GM13976 (cell line): ENCODE measurements at places on chromosomes 1 and 21.

DNA sequence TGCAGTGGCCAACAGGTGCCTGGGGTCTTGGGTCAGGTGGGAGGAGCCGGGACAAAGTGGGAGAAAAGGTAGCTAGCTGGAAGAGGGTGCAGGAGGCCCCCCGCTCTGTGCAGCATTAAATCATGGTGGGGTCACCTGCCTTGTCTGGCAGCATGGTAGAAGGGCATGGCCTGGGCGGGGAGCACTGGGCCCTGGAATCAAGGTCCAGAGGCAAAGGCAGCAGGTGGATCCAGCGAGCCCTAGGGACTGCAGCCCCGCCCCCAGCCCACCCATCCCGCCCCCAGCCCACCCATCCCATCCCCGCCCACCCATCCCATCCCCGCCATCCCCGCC is 16.7 kb upstream of the TTLL10 start:
- DNase-seq = no peak

DNA sequence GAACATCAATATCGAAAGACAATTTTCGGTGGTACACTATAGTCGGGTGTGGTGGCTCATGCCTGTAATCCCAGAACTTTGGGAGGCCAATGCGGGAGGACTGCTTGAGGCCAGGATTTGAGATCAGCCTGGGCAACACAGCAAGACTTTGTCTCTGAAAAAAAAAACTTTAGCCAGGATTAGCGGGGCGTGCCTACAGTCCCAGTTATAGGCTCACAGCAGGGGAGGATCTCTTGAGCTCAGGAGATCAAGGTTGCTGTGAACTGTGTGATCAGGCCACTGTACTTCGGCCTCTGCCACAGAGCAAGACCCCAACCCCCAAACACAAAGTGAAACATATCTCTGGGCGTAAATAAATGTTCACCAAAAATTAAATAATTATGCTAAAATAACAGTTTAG is 1.6 kb downstream of the TADA1 start:
- DNase-seq = no peak

GRCh38 chr1:5972198-5972520 is 20.1 kb downstream of the NPHP4 start:
- DNase-seq = no peak

DNA sequence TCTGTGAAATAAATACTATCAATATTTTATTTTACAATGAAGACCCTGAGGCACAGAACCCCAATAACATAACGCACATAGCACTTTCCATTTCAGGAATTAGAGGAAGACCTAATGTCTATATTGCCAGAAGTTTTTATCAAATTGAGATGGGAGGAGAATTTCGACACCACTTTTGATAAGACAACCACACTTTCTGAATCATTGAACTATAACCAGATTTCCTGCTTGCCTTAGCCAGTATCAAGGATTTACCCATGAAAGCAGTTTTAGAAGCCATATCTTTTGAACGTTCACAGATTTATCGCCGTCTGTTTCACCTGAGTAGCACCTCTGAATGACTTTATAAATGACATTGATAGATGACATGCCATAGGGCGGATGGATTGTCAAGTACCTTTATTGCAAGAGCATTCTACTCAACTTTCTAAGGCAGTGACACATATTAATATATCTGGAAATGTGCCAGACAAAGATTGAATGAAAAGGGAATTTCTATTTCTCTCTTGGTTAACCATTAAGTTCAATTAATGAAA is 768.4 kb downstream of the LTN1 start:
- no peak for DNase-seq

- no peak for DNase-seq
Measured at GRCh38 chr1:109529881-109530456, 9.7 kb upstream of the GPR61 start.

GRCh38 chr1:116987256-116987555 is 14.4 kb upstream of the CD101 start:
- DNase-seq = no peak

DNA sequence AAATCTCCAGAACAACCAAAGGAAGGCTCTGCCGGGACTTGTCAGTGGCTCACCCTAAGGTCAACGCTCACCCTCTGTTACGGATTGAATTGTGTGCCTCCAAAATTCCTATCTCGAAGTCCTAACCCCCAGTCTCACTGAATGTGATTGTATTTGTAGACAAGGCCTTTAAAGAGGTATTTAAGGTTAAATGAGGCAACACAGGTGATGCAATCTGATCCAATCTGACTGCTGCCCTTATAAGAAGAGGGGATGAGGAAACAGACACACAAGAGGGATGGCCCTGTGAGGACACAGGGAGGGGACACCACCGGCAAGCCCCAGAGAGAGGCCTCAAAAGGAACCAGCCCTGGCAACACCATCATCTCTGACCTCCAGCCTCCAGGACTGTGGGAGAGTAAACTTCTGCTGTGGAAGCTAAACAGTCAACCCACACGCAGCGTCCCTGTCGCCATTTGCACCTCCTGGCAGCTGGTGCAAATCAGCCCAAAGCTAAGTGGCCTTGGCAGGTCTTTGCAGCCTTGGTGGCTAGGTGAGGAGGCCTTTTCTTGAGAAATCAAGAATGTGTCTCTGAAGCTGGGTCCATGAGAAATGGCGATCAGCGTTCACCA is 24.2 kb downstream of the UBASH3A start:
- no peak for DNase-seq

- no peak for DNase-seq
Measured at GRCh38 chr21:46636550-46637285, 1.2 kb downstream of the PRMT2 start.

- no peak for DNase-seq
Measured at GRCh38 chr1:55987491-55988249, 591.7 kb downstream of the PLPP3 start.

DNA sequence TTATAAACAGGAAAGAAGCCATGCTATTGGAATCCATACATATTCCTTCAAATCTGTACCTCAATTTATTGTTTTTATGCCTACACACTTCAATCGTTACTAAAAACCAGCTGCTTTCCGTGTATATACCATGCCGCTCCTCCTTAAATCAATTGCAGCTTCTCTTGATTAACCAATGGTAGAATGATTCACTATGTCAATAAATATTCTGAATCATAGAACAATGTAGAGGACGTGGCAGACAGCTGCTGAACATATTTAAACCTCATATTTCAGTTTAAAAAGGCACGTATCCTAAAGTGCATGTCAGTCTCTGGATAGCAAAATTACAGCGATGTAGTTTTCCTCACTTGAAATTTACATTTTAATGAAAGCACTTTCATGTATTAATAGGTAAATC is 100.4 kb downstream of the MRPL39 start:
- DNase-seq = no peak

DNA sequence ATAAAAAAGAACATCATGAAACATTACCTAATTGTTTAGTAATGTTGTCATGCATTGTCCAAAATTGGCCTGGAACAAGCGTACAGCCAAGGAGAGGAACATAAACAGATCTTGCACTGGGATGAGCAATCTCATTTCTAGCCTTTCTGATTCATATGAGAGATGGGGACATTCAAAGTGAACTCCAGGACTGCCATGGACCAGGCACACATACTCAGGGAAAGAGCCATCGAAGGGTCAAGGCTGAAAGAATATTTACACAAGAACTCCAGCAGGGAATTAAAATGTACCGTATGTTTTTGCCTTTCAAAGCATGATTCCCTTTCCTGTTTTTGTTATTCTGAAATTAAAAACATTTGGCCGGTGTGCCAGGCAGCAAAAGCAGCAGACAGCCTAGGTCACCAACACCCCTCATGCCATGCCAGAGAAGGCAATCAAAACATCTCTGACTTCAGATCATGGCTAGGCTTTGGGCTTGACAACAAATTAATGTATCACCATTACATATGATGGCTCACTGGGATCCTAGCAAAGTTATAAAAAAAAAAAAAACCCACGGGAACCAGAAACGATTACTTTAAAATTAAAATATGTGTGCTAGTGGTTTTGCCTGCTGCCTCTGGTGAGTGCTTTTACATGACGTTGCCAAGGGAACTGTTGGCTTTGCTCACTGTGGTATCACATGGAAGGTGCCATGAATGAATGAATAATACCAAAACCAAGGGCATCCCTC is 159.8 kb downstream of the TGFBR3 start:
- no peak for DNase-seq

- no peak for DNase-seq
Measured at GRCh38 chr1:183236158-183236725, 50.2 kb downstream of the LAMC2 start.

- DNase-seq = no peak
Measured at GRCh38 chr1:73862355-73862754, 335.6 kb downstream of the LRRIQ3 start.

- no peak for DNase-seq
Measured at GRCh38 chr21:29102791-29103257, 27.6 kb upstream of the MAP3K7CL start.

DNA sequence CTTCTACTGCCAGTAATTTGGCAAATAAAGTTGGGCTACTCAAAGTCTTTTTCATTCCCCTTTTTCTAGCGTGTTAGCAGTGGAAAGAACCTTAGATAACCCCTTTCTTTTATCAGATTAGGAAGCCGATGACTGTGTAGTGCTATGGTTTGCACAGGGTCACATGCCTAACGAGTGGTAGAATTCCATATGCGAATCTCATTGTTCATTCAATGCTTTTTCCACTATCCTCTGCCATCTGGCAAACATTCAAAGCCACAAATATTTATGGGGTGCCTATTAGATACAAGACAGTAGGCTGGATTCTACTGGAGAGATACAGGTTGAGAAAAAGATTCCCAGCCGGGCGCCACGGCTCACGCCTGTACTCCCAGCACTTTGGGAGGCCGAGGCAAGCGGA is 14.9 kb upstream of the IER5 start:
- no peak for DNase-seq

GRCh38 chr21:40795313-40795712 is 51.6 kb downstream of the DSCAM start:
- no peak for DNase-seq

DNA sequence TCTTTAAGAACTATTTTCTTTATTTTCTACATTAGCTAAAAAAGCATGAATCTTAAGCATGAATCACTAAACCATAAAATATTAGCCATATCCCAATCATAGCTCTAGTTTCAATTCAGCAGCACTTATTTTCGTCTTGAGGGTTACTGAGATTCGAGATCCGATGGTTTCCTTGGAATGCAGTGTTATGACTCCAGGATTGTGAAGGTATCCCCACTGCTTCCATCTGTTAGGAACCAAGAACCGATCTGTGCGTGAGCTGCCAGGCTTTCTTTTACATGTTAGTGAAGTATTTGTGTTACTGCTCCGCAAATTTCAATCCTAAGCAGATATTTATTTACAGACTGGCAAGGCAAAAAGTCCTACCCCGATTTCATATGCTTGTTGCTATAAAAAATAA is 18.8 kb downstream of the TNFRSF9 start:
- DNase-seq = no peak

DNA sequence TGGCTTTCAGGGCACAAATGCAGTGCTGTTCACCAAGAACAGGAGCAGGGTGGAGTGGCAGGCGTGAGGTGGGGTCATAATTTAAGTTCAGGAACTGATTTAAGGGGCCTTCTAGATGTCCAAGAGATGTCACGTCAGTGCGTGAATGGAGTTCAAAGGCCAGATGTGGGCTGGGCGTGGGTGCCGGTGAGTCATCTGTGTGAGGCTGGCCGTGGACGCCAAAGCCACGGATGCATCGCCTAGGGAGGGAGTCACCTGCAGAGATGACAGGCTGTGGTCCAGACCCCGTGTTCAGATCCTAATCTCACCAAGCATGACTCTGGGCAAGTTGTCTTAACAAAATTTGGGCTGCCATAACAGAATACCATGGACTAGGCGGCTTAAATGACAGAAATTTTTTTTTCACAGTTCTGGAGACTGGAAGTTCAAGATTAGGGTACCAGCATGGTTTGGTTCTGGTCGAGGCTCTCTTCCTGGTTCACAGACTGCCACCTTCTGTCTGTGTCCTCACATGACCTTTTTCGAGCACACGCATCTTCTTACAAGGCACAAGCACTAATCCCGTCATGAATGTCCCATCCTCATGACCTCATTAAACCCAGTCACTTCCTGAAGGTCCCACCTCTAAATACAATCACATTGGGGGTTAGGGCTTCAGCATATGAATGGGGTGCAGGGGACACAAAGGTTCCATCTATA is 109.6 kb downstream of the PRDM2 start:
- DNase-seq = no peak

DNA sequence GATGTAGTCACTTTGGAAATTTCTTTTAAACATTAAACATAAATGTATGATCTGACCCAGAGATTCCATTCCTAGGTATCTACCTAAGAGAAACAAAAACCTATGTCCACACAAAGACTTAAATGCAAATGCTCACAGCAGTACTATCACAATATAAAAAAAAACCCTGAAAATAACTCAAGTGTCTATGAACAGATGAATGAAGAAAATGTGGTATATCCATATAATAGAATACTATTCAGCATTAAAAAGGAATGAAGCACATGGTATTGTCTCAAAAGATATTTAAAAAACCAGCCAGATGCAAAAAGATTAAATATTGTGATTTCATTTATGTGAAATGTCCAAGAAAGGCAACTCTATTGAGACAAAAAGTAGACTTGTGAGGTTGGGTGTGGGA is 48.3 kb downstream of the ADSS2 start:
- no peak for DNase-seq

- DNase-seq = no peak
Measured at GRCh38 chr21:16418226-16418625, 688.4 kb downstream of the USP25 start.

DNA sequence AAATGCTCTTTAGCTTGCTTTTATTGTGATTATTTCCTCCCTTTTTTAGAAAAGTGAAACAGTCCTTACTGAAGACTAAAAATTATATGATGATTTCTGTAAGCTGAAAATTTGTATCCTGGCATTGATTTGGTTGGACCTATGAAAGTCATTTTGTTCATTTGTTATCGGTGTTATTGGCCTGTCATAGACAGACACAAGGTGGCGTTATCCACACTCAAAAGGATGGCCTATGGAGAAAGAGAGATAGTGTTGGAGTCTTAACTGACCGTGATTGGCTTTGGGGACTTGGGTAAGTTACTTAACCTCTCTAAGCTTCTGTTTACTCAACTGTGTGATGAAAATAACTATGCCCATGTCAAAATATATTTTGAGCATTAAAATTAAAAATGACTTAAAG is 203.6 kb upstream of the CHODL start:
- no peak for DNase-seq

DNA sequence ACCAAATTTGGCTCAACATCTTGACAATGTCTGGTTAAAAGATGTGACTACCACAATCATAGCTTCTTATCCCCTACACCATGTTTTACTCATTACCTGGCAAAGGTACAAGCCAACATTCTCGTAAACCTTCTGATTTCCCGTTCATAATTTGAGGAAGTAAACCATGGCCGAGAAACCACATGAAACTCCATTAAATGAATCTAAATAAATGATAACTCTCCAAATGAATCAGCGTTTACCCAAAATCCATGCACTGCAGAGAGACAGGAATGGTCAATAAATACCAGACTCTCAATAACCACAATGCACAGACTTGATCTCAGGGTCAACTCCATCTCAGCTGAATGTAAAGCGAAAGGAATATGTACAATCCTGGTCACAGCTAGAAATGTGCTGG is 125.2 kb downstream of the TYW3 start:
- no peak for DNase-seq
